ENCODE measurements at places on chromosomes 7 and 10.

DNA sequence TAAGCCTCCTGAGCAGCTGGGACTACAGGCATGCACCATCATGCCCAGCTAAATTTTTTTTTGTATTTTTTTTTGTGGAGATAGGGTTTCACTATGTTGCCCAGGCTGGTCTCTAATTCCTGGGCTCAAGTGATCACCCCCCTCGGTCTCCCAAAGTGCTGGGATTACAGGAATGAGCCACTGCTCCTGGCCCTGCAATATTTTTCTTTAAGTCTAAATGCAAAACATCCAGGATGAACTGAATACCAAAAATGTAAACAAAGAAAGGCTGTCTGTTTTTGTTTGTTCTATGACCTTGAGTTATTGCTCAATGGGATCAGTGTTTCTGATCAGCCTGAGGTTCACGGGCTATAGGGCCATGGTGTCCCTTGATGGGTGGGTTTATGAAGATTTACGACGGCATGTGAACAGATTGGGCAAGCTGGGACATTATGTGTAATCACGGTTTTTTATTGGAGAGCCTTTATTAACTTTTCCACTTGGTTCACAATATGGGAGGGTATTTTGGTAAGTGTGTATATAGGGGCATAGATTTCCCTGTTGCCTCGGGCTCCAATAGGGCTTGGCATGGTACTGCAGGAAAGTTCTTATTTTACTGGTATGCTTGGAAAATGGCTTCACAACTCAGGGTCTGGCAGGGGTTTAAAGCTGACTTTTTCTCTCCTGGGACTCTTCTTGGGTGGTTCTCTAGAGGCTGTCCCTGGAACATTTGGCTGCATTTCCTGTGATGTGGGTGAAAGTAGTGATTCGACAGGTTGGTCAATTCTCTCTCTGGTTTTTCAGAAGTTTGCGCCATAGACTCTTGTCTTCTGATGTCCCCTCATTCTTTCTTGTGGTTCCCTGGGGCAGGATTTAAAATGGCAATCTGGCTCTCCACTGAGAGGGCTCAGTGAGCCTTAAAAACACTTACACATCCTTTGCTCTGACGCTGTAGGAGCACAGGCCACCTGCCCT lies 41.6 kb downstream of the MRPS33 start:
- DNase-seq, result no peak

DNA sequence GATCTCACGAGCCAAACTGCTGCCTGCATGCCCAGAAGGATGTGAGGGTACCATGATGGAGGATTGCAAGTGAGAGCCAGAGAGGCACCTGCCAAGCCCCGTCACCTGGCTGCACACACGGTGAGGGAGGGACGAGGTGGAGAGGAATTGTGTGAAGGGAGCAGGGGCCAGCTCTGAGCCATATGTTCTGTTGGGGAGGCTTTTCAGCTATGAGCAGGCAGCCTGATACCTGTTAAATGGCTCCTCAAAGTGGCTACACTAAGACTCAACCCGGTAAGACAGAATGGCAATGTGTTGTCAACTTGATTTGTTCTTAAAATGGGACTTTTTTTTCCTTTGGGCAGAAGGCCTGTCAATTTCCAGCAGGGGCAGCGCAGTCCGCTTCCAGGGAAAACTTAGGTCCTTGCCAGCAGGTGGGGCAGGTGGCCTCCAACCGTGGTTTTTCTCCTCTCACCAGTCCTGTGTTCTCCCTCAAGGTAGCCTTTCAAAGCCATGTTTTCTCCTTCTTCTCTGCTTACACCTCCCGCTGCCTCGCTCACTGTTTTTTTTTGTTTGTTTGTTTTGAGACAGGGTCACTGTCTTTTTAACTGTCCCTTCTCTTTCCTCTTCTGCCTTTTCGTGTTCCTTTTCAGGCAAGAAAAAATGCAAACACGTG lies 57.7 kb upstream of the ZNRF2 start:
- DNase-seq, result no peak

DNA sequence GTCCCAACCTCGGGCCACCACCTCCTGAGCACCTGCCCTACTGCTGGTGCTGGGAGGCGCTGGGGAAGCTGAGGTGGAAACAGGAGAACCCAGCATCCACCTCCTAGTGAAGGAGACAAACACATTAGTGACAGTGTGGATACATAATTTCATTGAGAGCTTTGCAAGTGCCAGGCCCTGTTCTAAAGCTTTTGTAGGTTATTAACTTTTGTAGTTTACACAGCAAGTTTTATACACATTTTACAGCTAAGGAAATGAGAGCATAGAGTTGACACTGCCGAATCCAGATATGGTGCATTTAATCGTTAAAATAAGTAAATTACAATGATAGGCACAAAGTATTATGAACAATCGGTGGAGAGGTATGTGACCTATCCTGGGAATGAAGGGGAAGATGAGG lies 466.1 kb upstream of the C7orf33 start:
- DNase-seq, result no peak

DNA sequence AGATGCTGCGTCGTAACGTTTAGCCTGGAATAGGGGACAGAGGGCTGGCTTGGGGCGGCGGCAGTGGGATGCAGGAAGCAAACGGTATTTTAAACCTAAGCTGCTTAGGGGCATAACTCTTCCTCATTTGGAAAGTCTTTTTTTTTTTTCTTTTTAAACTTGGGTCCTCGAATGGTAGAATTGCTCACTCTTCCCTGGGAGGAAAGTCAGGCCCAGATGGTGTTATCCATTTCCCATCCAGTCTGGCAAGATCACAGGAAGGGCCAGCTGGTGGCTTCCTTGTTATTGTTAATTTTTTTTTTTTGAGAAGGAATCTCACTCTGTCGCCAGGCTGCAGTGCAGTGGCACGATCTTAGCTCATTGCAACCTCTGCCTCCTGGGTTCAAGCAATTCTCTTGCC lies 56.6 kb downstream of the TMEM209 start:
- DNase-seq, result no peak
